ENCODE measurements at places on chromosomes 16 and 17.

DNA sequence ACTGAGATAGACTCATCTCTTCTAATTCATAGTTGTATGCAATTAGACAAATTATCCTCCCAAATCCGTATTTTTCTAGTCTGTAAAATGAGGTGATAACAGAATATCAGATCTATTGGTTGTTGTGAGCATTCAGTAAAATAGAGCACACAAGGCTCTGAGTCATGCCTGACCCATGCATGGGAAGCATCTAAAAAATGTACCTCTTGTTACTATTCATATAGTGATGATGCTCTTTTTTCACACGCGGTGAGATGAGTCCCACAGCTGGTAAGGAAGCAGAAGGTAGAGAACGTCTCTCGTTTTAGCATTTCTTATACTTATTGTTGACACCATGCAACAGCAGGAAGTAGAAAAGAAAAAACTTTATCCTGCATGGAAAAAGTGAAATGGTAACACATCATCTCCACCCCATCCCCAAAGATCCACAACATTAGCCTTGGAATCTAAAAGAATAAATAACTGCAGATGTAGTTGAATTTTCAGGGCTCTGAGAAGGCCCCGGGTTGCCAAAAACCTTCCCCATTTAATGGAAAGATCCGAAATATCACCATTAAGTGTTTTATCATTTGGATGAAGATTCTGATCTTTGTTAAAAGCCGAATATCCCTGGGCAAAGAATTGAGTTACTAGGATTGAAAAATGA, 215.6 kb downstream of the TMEM114 start:
- no peak for DNase-seq

DNA sequence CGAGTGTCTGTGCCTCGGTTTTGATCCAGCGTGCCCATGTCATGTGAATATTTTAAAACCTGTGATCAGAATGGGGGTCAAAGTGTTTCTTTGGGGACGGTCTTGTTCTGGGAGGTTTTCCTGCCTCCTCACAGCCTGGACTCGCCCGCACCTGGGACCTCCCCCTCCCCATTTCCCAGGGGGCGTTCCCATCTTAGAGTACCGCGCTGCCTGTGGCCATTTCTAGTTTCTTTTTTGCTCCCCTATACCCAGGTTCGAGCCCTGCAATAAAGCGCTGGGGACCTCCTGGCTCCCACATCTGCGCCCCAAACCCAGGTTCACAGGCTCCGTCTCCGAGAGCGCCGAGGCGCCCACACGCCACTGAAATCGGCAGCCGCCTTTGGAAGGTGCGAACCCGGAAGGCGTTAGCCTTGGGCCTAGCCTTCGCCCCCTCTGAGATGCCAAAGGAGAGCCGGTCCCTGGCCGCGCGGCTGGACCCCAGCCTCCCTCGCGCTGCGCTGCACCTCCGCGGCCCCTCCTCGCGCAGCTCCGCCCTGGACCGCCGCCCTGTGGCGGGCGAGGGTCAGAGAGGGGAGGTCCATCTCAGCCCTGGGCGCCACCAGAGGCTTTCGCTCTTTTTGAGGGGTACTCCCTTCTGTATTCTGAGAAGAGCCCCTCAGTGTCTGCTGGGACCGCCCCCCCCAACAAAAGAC, 1.7 kb downstream of the KCNJ12 start:
- no peak for DNase-seq

GRCh38 chr16:27428026-27428785, 26.2 kb downstream of the IL21R start:
- no peak for DNase-seq

DNA sequence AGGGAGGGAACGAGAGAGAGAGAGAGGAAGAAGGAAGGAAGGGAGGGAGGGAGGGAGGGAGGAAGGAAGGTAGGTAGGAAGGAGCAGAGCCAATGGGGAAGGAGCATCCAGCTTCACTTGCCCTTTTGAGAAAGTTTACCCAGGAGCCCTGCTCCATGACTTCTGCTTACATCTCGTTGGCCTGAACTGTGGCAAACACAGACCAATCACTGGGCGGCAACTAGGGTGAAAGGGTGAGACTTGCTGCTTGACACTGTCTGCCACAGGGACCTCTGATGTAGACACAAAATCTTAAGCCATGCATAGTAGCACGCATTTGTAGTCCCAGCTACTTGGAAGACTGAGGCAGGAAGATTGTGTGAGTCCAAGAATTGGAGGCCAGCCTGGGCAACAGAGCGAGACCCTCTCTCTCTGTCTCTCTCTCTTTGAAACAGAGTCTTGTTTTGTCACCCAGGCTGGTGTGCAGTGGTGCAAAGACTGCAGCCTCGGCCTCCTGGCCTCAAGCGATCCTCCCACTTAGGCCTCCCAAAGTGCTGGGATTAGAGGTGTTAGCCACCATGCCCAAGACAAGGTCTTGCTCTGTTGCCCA, 19.5 kb upstream of the TUBG2 start:
- DNase-seq: no peak

GRCh38 chr16:10466861-10467260, 81.0 kb downstream of the ATF7IP2 start:
- no peak for DNase-seq

- peak; percentile 88 for DNase-seq
These were observed at the start of gene TBX6 for GRCh38 chr16:30091474-30092372. TBX6 (minus strand) TSS chr16:30091924; CDS start chr16:30091193, 731 bp downstream.

DNA sequence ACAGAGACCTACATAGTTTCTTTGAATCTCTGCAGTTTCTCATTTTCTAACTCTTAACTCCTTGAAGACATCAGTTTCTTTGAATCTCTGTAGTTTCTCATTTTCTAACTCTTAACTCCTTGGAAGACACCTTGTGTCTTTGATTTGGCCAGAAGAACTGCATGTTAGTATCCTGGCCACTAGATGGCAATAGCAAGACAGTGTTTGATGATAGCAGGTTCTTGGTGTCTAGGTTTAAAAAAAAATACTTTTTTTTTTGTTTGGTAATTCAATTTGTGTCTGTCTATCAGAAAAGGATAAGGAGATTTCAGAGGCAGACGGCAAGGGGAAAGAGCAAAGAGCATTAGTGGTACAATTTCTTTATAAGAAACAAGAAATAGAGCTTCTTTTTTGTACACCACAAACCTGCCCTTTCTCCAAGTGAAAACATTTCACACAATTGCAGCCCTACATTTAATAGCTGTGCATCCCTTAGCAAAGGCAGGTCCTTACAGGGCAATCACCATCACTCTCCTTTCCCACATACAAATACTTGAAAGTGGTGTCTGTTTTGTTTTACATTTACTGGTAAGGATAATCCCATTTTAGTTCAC, 1324.9 kb upstream of the CDH8 start:
- no peak for DNase-seq

GRCh38 chr16:12791340-12791739, 12.3 kb downstream of the CPPED1 start:
- no peak for DNase-seq

- DNase-seq: no peak
These were observed 53.2 kb upstream of the TNRC6C start for GRCh38 chr17:77905266-77905665.

DNA sequence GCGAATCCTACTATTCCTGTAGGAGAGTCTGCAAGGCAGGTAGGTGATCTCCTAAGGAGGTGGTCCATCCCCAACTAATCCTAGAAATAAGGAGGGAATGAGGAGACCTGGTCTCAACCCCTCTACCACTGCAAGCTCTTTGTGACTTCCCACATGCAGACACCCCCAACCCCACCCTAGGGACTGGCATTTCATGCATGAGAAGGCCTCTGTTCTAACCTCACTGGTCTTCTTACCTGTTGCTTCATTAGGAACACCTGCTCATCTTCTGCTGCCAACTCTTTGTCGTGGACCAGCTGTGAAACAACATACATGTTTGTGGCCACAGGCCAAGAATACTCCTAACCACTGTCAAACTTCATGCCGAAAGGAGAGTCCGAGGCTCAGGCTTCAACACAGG, 22.6 kb downstream of the DYNC1LI2 start:
- no peak for DNase-seq

DNA sequence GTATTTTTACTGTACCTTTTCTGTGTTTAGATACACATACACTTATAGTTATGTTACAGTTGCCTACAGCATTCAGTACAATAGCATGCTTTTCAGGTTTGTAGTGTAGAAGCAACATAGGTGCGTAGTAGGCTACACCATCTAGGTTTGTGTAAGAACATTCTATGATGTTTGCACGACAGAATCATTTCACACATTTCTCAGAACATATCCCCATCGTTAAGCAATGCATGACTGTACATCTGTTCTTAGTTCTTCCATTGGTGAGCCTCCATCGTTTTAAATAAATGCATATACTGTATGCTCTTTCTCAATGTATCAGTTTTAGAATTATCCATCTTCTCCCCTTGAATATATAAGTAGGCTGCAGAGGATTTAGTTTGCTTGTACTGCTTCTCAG, 122.6 kb downstream of the PITPNC1 start:
- DNase-seq: no peak

DNA sequence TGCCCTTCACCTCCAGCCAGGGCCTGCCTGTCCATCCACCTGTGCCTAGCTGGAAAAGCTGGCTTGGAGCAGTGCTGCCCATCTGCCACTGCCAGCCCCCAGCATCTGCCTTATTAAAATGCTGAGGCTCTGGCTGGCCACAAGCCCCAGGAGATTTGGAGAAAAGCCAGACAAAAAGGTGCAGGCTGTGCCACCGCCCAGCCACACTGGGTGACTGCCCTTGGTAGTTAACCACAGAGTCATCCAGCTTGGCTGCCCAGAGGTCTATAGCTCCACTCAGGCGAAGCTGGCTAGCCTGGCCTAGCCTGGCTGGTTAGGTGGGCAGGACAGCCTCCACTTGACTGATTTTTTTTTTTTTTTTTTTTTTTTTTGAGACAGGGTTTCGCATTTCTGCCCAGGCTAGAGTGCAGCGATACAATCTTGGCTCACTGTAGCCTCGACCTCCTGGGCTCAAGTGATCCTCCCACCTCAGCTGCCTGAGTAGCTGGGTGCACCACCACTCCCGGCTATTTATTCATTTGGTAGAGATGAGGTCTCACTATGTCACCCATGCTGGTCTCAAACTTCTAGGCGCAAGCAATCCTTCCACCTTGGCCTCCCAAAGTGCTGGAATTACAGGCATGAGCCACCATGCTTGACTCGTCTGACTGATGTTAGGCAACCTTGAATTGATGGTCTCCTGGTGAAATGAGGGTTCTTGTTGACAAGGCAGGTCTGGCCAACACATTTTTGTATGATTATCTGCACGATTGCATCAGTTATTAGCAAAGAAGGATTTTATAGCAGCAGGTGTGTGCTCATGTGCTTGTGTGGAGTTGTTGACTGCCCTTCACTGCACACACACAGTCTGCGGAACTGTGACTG, 103.8 kb downstream of the RAB11FIP4 start:
- no peak for DNase-seq

- DNase-seq: no peak
These were observed 2.3 kb upstream of the ARMC5 start for GRCh38 chr16:31456988-31457360.

DNA sequence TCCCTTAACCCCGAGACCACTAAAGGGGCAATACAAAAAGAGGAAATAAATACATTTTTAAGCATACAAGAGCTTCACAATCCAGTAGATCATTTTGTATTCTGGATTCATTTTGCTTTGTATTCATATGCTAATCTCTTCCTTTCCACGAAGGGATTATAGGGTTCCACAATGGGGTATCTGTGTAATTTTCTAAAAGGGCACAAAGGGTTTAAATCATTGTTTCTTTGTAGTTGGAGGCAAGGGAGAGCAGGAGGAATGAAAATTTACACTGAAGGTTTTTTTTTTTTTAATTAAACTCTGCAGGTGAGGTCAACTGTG, 592 bp upstream of the NUFIP2 start:
- DNase-seq: no peak

- no peak for DNase-seq
These were observed 35.8 kb downstream of the ST3GAL2 start for GRCh38 chr16:70402916-70403659.

DNA sequence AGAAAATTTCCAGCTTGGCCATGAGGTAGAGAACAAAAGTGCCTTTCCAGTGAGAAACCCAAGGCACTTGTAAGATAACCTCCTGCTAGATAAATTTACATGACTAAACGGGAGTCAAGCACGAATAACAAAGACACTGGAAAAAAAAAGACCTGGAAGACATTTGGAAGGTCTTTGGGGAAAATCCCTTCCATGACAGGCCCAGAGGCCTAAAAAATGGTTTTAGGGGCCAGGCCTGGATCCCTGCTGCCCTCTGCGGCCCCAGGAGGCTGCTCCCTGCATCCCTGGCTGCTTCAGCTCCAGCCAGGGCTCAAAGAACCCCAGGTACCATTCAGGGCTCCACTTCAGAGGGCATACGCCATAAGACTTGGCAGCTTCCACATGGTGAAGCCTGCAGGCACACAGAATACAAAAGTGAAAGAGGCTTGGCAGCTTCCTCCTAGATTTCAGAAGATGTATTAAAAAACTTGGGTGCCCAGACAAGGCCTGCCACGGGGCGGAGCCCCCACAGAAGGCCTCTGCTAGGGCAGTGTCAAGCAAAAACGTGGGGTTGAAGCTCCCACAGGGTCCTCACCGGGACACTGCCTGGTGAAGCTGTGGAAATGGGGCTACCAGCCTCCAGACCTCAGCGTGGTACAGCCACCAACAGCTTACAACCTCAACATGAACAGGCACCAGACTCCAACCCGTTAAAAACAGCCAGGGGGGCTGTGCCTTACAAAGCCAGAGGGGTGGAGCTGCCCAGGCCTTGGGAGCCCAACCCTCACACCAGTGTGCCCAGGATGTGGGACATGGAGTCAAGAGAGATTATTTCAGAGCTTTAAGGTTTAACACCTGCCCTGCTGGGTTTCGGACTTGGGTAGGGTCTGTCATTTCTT, 77.1 kb downstream of the SDK2 start:
- no peak for DNase-seq

GRCh38 chr16:80852261-80852872, 48.0 kb upstream of the CDYL2 start:
- no peak for DNase-seq

GRCh38 chr16:11107780-11108465, 148.1 kb downstream of the SOCS1 start:
- DNase-seq: no peak

GRCh38 chr17:8742819-8743218, 1.8 kb downstream of the CCDC42 start:
- DNase-seq: no peak

GRCh38 chr16:30065102-30065942, at the start of gene ALDOA:
ALDOA (plus strand) TSS chr16:30065760; CDS start chr16:30066898, 1,138 bp downstream.
- peak; percentile 94 for DNase-seq

GRCh38 chr17:78120537-78120936, 8.0 kb downstream of the TMC6 start:
- DNase-seq: no peak

- DNase-seq: no peak
These were observed 10.8 kb downstream of the SMTNL2 start for GRCh38 chr17:4594931-4595684.

- DNase-seq: no peak
These were observed 16.8 kb downstream of the NQO1 start for GRCh38 chr16:69709456-69710084.

GRCh38 chr17:29016345-29017210, 10.7 kb upstream of the SEZ6 start:
- no peak for DNase-seq

All from mesothelial cell of epicardium (in vitro differentiated cells).